Natural killer cell treated with Interleukin-12 subunit alpha and Interleukin-12 subunit beta and Interleukin-15 and Interleukin-18, amount 100 ng/mL, for 72 hours (primary cell): ENCODE measurements at places on chromosomes 6 and 20.

- no peak for DNase-seq
These were observed 17.6 kb downstream of the GABRR1 start for GRCh38 chr6:89199579-89199978.

DNA sequence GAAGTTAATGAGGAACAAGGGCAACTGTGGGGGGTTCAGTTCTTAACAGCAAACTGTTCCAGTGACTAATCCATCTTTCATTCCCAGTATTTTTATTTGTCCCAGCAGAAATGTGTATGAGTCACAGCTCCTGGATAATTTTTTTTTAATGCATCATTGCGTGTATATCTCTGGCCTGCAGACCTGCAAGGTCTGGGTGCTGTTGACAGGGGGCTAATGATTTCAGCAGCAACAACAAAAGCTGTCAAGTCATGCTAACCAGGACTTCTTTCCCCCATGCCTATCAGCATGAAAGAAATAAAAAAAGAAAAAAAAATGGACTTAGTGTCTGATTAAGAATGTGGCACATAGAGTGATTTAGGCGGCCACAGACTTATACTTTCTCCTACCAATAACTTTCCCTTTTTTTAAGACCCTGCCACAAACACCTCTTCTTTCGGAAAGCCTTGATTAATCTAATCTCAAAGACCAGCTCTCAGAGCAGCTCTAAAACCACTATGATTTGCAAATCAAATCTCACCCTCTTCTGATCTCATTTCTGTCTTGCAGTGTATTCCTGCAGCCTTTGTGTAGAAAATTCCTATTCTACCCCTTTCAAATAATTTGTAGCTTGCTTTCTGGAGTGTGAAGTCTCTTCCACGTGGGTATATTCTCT lies 14.2 kb upstream of the PREX1 start:
- no peak for DNase-seq

- DNase-seq = no peak
These were observed 256.3 kb upstream of the TAB2 start for GRCh38 chr6:149060985-149061760.

DNA sequence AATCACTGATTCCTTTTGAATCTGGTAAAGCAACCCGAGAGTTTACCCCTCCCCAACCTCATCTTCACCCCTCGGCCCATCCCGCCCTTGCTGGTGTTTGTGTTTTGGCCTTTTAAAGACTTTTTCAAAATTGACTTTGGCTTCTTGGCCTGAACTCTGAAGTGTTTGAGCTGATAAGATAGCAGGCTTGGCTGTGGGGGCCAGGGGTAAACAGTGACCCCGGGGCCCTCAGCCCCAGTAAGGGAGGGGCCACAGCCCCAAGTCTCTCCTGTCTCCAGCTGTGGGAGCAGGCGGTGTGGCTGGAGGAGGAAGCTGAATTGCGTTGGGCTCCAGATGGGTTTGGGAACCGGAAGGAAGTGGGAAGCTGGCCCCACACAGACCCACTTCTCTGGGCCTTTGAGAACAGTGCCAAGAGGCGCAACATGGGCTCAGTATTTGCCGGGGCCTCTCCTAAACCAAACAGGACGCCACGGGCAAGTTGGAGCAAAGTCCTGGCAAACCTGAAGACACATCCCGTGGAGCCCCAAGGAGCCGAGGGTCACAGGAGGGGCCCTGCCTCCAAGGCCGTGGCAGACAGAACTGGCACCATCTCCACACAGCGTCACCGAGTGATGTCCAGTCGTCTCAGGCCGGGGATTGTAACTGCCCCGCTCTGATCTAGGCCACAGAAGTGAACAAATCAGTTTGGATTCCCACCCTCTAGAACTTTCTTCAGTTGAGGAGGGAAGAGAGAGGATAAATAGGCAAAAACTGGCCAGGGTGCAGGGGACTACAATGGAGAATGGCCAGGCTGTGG lies 54.3 kb upstream of the PTPN1 start:
- no peak for DNase-seq

DNA sequence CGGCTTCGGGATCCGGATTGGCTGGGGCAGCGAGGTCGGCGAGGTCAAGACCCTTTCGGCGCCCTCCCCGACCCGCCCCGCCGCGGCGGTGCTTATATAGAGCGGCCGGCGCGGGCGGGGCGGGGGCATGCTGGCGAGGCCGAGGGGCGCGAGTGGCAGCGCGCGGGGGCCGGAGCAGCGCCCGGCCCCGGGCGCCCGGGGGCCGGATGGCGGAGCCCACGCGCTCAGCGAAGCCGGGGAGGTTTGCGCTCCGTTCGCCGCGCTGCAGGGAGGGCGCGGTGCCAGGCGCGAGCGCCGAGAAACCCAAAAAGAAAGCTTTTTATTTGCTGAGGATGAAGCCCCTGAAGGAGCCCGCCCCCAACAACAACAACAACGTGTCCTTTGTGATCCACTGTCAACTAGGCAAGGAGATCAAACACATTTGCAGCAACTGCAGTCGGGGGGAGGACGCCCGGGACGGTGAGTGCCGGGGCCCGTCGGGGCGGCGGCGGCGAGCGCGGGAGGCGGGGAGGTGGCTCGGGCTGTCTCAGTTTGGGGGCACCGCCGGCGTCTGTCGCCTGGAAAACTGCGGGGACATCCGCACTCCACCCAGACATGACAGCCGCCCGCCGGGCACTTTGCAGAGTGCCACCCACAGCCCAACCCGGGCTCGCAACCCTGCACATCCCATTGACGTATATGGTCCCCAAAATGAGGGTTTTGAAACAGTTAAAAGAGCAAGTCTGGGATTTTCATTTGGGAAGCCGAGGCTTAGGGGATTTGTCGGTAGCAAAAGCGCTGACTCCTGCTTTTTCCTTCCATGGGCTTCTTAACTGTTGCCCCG lies 297.3 kb downstream of the PHACTR1 start:
- DNase-seq = no peak

DNA sequence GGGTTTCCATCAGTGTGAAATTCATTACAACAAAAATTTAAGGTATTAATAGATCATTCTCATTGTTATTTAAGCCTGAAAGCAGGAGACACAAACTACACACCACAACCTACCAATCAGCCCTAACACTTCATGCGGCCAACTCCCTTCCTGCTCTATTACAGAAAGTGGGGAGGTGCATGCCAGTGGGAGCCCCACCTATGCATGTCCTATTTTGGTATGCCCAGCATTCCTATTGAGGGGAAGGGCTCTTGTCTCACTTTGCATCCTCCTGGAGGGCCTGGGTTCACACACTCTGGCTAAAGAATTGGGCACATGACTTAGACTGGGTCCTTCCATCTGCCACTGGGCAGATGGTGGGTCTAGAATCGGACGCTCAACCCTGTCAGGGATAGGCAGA lies 450.0 kb downstream of the PTPRT start:
- DNase-seq = no peak
